ENCODE measurements at places on chromosomes 7 and 10.
A peak's percentile ranks its signal among the peaks of the same experiment; 100 is the strongest.

DNA sequence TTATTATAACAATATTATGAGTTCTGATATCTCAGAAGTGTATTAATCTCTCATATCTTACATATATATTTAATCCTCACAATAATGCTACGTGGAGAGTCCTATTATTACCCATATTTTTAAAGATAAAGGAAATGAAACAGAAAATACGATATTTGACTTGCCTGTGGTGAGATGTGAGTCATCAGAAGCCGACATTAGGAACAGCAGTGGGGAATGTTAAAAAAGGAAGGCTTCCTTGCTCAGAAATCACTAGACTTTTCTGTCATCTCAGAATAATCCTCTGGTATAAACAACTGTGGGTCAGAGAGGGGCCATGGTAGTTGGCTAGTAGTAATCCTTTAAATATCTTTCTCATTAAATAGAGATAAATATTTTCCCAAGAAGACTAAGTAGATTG is 402.3 kb upstream of the PCDH15 start:
- DNase-seq = no peak

GRCh38 chr10:15483215-15484075 is 112.4 kb upstream of the FAM171A1 start:
- DNase-seq = no peak

DNA sequence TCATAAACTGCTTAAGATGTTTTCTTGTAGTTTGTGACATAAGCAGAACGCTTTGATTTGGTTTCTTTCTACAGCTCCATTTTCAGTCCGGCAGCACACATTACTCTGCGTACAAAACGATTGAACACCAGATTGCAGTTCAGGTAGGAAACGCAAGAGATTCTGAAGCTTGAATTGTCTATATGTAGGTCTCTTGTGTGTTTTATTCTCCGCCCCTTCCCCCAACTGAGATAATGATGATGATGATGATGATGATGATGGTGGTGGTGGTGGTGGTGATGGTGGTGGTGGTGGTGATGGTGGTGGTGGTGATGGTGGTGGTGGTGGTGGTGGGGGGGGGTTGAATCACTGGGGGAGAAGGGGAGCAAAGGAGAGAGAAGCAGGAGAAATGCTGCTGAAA is 14.4 kb downstream of the TCF7L2 start:
- no peak for DNase-seq

GRCh38 chr10:118216571-118217170 is 125.5 kb downstream of the FAM204A start:
- DNase-seq = no peak

- DNase-seq = no peak
Observed at GRCh38 chr7:5177060-5177459, 13.0 kb upstream of the WIPI2 start.

DNA sequence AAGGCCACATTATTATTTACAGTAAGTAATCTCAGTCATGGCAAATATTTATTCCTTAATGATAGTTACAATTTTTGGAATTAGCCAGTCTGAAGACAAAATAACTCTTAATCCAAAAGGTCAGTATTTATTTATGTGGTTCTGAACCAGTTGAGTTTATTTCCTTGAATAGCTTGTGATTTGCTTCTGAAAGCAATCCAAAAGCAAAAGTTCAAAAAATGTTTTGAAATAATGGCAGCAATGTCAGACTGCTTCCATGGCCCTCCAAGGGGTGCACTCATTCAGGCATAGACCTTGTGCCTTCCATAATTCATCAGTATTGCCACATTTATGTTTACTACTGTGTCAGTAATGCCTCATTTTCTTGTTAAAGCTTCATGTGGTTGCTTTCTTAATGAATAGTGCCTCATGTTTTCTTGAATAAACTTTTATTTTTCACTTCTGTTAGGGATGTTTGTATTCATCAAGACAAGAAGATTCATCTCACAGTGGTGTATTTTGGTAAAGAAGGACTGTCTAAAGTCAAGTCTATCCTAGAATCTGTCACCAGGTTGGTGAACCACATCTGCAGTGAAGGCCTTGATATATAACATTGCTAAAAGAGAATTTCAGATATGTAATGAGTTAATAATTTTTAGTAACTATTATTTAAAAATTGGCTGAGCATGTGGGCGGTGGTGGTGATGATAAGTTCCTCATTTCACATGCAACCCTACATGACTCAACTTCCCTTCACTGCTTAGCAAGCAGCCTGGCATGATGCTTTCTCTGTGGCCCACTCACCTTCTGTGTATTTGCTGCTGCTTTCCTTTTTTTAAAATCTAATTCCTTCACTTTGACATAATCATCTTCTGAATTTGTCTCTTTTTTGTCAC is 22.0 kb downstream of the CSGALNACT2 start:
- DNase-seq = peak; percentile 51

- no peak for DNase-seq
Observed at GRCh38 chr10:101745074-101745696, 30.7 kb downstream of the FGF8 start.

GRCh38 chr7:64463636-64464375 is 99.1 kb downstream of the ZNF680 start:
- no peak for DNase-seq

- no peak for DNase-seq
Observed at GRCh38 chr10:121426307-121426706, 171.9 kb downstream of the FGFR2 start.

GRCh38 chr10:130553826-130554225 is 417.6 kb downstream of the GLRX3 start:
- DNase-seq = no peak

DNA sequence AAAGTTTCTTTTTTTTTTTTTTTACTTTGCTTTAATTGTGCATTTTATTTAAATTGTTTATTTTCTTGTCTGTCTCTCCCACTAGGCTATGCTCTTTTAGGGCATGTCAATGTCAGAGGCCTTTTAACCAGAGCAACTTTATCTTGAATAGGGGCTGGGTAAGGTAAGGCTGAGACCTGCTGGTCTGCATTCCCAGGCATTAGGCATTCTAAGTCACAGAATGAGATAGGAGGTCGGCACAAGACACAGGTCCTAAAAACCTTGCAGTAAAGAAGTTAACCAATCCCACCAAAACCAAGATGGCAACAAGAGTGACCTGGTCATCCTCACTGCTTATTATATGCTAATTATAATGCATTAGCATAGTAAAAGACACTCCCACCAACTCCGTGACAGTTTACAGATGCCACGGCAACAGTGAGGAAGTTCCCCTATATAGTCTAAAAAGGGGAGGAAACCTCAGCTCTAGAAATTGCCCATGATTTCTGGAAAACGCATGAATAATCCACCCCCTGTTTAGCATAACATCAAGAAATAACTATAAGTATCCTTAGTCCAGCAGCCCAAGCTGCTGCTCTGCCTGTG is 47.0 kb upstream of the FRMD4A start:
- no peak for DNase-seq

GRCh38 chr7:44796034-44796503 is 412 bp upstream of the PPIA start:
- DNase-seq = no peak

DNA sequence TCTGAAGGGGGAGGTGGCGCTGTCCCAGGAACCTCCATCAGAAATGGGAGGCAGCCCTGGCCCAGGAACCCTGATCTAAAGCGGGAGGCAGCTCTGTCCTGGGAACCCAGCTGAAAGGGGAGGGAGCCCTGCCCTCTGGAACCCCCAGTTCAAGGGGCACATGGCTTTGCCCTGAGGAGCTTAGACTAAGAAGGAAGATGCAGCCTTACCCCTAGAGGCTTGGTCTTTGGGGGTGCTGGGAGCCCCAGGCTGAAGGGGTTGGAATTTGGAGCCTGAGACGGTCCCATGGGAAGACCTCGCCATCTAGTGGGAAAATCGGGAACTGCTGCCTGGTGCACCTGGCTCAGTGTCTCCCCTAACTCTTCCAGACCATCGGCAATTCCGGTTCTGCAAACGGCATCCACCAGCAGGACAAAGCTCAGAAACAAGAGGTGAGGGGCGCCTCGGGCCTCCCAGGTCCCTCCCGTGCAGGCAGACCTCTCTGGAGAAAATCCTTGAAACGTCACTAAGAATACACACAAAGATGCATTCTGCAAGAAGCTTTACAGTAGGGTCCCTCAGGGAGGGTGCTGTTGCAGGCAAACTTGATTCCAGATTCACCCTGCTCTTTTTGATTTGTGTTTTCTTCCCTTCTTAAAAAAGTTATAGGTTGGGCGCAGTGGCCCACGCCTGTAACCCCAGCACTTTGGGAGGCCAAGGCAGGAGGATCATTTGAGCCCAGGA is 52.4 kb upstream of the GTF2IRD1 start:
- no peak for DNase-seq

DNA sequence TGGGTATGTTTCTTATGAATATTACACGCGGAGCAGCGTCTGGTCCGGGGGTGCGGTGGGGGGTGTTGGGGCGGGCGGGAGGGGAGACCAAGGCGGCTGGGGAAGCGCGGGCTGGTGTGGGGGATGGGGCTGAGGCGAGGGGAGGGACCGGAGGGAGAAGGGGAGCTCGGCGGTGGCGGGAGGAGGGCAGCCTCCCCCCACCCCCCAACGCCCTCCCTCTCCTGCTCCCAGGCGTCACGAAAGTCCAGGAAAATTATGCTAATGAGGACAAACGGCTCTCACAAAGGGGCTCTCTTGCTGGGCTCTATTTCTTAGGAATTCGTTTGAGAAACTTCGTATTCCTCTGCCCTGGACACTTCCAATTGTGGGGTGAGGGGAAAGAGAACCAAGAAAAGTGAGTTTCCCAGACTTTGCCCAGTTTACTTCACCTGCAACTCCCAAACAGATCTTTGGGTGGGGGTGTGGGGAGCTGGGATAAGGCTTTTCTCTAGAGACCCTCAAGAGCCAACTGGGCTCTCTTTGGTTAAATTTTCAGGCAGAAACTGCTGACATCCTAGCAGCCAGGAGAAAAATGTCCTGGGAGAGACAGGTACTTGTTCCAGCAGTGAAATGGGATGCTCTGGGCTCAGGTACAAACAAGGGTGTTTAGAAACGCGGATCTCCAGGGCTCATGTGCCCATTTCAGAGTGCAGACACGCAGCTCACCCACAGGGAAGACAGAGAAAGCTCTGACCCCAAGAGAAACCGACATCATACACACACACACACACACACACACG is 11.7 kb upstream of the HOXA2 start:
- no peak for DNase-seq

DNA sequence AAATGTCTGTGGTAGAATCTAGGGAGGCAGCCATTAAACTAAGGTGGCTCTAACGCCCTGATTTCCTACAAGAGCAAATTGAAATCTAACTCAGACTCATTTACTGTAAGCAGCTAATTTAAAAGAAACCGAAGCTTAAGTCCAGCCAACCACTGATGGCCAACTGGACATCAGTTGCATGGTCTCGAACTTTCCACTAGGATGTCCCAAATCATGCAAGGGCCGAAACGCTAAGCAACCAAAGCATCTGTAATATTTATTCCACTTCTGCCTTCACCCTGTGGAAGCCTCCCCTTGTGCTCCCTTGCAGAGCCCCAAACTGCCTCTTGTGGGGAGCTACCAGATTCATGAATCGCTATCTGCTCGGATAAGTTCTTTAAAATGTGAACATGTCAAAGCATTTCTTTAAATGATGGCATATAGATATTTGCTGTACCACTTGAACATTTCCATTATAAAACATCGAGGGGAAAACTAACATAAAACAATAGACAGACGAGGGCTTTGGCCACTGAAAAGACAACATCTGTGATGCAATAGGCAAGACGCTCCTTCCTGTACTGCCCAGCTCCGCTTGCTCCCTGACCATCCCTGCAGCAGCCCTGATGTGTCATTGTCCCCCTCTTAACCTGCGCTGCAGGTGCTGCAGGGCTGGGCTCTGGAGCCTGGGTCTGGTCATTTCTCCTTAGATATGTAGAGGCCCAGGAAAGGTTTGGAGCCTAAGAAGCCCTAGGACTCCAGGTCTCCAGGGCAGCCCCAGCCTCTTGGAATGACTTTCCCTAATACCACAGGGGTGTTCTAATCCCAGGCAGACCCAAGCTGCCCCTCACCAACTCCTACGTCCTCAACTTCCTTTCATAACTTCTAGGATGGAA is 2.9 kb upstream of the RBP3 start:
- no peak for DNase-seq

DNA sequence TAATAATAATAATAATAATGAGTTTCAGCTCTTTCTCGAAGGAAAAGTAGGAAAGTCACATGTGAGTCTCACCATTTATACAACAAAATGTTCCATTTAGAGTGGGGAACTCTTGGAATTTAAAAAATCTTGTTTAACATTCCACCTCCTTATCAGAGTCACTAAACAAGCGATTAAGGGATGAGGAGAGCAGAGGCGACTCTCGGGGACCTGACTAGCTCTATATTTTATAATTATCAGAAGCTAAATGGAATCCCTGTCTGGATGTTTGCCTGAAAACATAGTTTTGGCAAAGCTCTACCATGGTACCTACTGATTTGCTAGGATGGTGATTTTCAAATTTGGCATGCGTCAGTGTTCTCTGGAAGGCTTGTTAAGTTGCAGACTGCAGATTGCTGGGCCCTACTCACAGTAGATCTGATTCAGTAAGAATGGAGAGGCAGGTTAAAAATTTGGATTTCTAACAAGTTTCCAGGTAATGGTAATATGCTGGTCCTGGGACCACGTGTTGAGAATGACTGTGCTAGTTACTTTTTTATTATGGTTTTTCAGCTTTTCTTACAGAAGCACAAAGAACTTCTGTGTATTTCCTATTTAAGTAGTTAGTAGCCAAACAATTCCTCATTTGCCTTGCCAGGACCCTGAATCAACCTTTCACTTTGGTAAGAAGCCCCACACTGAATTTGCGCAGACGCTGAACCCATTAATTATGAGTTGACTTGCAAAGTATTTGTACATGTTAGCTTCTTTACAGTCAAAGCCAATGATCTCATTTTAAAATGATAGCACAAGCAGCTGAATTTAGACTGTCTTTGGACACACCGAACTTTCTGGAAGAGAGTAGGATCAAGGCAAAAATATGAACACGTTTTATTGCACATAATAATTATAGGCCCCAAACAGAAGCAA is 39.5 kb downstream of the CPED1 start:
- no peak for DNase-seq

DNA sequence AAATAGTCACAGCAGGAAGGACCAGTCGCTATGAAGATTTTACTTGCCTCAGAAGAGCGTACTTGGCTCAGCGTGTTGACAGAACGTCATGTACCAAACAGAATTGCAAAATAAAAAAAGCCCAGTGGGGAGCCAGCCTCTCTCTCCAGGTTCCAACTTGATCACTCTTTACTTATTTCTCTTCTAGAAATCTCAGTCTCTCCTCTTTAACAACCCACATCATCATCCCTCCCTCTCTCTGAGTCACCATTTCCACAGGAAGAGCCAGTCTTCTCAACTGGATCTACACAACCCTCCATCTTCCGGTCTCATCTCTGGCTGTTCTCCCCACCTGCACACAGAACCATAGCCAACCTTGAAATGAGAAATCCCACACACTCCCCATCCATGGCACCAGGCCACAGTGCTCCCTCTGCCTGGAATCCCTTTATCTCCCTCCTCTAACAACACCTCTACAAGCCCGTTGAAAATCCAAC is 718.3 kb downstream of the GRID1 start:
- no peak for DNase-seq
